T-helper 1 cell (primary cell): ENCODE measurements at places on chromosomes 12 and 14.

DNA sequence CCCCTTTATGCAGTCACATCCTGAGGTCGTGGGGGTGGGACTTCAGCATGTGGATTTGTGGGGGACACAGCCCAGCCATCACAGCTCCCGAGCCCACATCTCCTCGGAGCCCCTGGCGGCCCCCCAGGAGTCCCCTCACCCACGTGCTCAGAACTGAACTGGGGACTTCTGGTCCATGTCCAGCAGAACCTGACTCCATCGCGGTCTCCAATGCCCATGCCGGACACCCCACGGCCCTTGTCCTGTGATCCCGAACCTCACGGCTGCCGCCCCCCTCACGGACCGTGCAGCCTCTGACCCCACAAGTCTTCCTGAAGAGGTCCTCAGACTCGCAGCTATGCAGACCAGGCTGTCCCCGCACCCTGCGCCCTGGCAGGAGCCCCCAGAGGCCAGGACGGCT is 13.5 kb upstream of the FBRSL1 start:
- no peak for DNase-seq

DNA sequence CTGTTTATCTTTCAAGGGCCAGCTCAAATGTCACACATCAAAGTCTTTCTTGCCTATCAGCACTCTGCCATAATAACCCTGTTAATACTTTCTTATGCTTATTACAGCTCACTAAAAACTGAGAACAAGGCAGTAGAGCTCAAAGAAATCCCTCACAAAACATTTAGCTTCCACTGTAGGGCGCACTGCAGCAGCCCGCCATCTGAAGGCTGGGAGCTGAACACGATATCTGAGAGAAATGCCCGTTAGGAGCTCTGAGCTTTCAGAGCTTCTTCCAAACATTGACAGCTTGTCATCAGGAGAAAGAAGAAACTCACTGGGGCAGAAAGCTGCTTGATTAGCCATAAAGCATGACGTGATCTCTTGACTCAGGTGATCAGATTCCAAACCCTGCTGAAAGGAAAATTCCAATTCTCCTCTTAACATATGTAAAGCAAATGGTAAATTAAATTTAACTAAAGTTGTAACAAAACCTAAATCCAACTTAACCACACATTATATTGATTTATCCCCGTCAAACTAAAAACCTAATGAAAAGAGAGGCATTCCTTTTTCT is 175.7 kb downstream of the C12orf50 start:
- DNase-seq, result no peak

DNA sequence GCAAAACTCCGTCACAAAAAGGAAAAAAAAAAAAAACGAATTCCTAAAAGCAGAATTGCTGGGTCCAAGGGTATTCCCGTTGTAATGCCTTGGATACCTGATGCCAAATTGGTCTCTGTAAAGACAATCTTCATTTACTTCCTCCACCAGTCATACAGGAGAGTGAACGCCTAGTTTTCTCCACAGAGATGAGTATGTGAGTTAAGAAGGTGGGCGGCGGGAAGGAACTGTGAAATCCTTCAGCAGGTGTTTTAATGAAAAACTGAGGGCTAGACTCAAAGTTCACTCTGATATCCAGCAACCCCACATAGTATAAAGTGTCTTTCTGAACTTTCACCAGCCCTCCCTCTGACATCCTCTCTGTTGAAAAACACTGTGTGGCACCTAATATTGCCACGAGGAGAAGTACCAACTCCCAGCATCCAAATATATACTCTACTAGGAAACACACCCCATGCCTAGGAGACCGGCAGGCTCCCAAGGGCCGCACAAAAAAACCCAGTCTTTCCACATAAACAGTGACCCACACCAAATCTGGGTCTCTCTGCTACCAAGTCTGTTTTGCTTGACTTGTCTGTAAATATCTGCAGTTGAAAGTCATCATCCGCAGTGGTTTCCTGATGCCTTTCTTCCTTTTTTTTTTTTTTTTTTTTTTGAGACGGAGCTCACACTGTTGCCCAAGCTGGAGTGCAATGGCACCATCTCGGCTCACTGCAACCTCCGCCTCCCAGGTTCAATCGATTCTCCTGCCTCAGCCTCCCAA is 30.3 kb upstream of the FOXN3 start:
- DNase-seq, result no peak

GRCh38 chr12:14578646-14579045 is 11.0 kb upstream of the PLBD1 start:
- no peak for DNase-seq

DNA sequence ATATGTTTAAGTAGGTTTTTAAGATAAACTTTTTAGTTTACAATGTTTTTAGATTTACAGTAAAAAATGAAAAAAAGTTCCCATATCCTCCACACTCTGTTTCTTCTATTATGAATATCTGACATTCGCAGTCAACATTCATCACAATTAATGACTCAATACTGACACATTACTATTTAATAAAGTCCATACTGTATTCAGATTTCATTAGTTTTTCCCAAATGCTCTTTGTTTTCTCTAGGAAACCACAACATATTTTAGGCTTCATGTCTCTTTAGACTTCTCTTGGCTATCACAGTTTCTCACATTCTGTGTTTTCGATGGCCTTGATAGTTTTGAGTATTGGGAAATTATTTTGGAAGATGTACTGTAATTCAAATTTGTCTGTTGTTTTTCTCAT is 399.8 kb downstream of the SLC6A15 start:
- no peak for DNase-seq

DNA sequence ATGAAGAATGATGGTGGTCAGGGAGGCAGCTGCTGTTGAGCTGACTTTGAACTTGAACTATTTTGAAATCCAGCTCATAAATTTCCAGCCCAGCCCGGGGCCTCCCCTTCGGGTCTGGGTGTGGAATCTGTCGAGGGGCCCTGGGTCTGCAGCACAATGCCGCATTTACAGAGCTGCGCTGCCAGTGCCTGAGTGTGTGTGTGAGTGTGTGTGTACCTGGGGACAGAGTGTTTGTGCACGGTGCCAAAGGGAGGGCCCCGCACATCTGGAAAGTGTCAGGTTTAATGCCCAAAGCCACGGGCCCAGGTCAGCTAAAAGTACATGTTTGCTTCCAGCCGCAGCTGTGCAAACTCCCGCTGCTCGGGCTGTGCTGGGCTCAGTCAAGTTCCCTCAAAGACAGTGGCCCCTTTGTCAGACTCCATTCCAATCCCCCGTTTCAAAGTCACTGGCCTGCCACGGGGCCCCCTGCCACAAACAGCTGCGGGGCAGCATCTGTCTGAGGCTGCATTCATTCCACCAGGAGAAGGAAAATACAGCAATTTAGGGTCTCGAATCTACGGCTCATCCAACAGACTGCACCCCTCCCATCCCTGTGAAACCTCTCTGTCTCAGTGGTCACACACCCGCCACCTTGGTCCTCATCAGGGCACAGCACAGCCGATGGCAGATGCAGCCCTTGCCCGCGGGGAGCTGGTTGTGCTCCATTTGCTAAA is 16.3 kb upstream of the RFLNA start:
- DNase-seq, result no peak

DNA sequence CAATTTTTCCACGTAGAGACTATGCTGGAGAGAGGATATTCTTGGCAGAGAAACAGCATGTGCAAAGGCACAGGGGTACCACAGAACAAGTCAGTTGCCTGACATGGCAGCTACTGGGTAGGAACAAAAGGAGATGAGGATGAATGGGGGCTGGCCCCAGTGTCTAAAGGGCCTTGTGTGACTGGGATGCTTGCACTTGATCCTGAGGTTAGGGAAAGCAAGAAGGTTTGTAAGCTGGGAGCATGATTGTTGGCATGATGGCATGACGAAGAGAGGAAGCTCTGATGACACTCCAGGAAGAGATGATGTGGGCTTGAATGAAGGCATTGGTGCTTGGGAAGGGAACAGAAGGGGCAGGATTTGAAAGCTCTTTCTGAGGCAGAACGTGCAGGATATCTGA is 139.1 kb downstream of the ZFP36L1 start:
- DNase-seq, result no peak

DNA sequence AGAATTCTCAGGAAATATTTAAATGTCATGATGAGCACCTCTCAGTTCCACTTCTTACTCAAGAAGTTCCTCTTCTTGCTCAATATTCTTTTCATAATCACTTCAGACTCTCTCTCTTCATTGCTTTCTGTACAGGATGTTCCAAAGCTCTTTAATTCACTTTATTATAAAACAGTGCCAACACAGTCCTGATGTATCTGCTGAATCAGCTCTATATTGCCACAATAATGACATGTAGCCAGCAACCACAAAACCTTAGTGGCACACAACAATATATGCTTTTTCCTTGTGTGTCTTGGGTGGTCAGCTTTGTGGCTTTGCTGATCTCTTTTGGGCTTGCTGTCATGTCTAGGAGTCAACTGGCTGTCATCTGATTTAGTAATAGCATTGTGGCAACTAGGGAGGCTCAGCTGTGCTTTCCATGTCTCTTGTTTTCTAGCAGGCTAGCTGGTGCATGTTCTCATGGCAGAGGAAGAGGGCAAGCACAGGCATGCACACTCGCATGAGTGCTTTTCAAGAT is 52.8 kb upstream of the SLC2A13 start:
- no peak for DNase-seq

- no peak for DNase-seq
Observed at GRCh38 chr14:65637780-65638179, 225.2 kb downstream of the FUT8 start.

DNA sequence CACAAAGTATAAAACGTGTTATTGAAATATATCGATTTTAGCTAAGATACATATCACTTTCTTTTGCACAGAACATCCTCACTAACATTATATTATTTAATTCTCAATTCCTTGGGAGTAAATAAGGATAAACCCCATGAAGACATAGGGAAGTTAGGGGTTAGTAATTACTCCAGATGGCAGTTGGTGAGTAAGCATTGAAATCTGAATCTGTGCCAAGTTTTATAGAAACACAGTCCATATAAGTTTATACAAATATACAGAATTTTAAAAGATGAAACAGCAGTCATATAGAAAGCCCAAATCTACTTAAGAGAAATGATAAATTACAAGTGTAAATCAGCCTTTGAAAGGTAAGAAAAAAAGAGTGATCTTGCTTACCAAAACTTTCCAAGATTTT is 200.4 kb upstream of the SYT10 start:
- no peak for DNase-seq

DNA sequence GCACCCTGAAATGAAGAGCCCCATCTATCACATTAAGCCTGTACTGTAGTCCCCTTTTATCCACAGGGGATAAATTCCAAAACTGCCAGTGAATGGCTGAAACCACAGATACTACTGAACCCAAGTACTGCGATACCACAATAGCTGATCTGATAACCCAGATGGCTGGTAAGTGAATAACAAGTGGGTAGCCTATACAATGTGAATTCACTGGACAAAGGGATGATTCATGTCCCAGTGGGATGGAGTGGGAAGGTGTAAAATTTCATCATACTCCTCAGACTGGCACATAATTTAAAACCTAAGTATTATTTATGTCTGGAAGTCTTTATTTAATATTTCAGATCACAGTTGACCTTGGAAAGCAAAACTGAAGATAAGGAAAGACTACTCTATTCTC is 201.3 kb downstream of the GPHN start:
- DNase-seq, result no peak

DNA sequence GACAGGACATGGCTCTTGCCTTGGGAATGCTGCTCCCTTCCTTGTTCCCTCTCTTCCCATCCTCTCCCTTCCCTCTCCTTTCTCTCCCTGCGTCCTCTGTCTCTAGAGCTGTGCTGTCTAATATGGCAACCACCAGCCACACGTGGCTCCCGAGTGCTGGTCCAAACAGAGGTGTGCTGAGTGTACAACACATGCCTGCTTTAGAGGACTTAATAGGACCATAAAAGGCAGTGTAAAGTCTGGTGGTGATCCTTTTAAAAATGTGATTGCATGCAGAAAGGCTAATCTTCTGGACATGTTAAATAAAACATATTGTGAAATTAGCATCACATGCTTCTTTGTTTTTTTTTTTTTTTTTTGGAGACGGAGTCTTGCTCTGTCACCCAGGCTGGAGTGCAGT is 87.2 kb downstream of the ESRRB start:
- no peak for DNase-seq

- DNase-seq, result no peak
Observed at GRCh38 chr12:29783773-29784666, at the start of gene TMTC1. Gene TMTC1, minus strand, starts transcription at chr12:29783942. Its CDS starts 191 bp downstream, at chr12:29783751.

- no peak for DNase-seq
Observed at GRCh38 chr12:108201808-108202207, 72.7 kb downstream of the WSCD2 start.

DNA sequence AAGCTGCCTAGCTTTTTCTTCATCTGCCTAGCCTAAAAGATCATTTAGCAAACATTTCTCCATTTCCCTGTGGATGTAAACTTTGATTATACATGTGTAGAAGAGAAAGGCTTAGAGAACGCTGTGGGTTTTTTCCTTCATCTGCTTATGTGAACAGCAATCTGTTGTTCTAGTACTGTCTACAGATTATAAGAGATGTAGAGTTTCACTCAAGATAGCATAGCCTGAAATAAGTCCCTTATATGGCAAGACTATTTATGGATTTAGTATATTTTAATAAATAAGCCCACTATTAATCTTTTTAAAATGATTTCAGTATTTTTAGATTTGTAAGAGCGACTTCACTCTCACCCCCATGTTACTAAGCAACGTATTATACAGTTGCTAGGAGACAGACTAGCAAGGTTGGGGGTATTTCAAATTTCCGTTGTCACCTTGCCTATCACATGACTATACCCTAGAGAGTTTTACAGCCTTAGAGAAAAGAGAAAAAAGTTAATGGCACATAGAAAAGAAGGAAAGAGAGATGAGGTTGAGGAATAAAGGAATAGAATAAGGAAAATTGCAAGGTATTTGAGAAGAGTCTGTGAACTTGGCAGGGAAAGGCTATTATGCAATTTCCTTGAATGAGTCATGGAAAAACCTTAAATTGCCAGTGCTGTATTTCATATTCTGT is 12.2 kb upstream of the TUBA1A start:
- DNase-seq, result no peak

DNA sequence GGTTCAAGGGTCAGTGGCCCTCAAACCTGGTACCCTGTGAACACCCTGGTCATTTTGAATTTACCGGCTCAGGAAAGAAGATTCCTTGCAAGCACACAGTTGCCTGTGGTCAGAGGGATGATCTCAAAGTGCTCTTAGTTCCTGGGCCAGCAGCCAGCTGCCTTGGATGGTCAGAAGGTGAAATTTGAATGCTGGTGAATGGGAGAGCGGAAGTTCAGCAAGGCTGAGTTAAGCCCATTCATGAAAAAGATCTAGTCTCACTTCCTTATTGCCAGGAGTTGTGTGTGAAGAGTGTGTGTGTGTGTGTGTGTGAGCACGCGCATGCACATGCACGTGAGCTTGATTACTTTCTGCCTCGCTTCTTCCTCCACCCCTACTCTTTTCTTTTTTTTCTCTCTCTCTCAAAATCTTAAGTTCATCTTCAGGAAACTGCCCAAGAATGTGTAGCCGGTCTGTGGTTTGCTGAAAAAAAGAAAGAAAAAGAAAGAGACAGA is 155.5 kb upstream of the CCND2 start:
- DNase-seq, result no peak
